ENCODE measurements at places on chromosomes 2 and 18. TPM values are rescaled to one million over a fixed set of nuclear protein-coding genes. Genes with fewer than 3 reads are reported as not detected.

The SUPT7L gene
- total RNA-seq, result 34.5 TPM

The WDR75 gene
- 58.5 TPM for total RNA-seq

The ASB18 gene
- total RNA-seq, result not detected

The XIRP2 gene
- not detected for total RNA-seq

The ANKRD30B gene
- not detected for total RNA-seq

The ABCG8 gene
- not detected for total RNA-seq

The ACTG2 gene
- total RNA-seq, result not detected

The UGT1A10 gene
- total RNA-seq, result not detected

The TDRD15 gene
- total RNA-seq, result not detected
